ENCODE measurements at places on chromosomes 7 and 10.

DNA sequence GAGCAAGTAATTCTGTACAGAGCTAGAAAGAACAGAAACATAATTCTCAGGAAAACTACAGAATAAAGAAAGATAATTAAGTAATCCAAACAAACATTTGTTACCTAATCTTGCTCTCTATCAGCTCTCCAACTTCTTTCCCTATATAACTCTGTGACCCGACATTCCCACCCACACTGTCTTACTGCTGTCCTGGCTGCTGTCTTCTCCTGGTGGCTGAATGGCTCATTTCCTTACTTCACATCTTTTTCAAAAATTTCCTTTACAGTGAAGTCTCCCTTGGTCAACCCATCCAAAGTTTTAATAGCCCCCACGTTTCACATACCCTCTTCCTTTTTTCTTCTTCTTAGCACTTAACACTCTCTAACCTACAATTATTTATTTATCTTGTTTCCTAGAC, 64.0 kb downstream of the HYCC1 start:
- DNase-seq: no peak

DNA sequence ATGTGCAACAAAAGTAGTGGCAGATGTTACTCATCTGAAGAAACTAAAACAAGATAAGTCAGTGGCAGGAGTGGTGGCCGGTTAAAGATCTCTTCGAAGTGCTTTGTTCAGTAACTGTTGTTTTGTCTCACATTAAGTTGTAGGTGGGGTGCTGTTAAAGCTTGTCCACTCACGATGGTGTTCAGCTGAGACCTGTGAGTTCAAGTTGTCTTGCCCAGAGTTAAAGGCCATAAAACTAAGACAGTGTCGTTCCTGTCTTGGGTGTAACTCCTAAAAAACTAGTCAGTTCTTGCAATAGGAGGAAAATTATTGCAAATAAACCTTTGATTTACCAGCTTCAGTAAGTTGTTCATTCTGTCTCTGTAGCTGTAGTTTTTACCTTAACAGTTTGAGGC, 857 bp upstream of the FOXP2 start:
- no peak for DNase-seq

DNA sequence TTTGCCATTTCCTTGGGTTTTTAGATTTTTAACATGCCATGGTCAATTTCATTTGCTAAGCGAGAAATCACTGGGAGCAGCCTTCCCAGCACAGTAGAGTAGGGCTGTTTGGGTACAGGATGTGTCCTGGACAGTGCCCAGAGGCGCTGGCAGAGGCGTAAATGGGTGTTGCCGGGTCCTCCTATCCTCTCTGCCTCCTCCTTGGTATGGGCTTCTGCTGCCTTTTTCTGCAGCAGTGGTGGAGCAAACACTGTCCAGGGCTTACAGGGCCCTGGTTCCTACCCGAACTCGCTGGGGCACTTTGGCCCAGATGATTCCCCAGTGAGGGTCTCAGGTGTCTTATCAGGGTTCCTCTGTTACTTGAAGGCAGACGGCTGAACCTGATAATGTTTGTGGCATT, 298.3 kb downstream of the RPS24 start:
- DNase-seq: no peak

GRCh38 chr7:35365523-35365922, 111.6 kb upstream of the TBX20 start:
- peak; percentile 12 for DNase-seq

DNA sequence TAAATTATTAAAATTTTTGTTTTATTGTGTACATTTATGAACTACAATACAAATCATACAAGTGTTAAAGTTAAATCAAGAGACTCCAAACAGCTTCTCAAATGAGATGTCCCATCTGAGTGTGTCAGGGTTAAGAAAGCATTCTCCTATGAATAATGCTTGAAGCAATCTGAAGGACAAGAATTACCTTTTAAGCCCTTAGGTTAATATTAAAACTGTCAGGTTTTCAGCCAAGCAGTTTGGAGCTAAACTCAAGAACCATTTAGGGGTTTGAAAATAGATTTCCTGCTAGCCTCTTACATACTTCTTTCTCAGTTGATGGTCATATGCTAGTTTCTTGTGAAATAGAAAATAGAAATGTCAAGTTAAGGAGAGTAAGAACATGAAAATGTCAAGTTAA, 38.3 kb downstream of the LIPJ start:
- DNase-seq: no peak

DNA sequence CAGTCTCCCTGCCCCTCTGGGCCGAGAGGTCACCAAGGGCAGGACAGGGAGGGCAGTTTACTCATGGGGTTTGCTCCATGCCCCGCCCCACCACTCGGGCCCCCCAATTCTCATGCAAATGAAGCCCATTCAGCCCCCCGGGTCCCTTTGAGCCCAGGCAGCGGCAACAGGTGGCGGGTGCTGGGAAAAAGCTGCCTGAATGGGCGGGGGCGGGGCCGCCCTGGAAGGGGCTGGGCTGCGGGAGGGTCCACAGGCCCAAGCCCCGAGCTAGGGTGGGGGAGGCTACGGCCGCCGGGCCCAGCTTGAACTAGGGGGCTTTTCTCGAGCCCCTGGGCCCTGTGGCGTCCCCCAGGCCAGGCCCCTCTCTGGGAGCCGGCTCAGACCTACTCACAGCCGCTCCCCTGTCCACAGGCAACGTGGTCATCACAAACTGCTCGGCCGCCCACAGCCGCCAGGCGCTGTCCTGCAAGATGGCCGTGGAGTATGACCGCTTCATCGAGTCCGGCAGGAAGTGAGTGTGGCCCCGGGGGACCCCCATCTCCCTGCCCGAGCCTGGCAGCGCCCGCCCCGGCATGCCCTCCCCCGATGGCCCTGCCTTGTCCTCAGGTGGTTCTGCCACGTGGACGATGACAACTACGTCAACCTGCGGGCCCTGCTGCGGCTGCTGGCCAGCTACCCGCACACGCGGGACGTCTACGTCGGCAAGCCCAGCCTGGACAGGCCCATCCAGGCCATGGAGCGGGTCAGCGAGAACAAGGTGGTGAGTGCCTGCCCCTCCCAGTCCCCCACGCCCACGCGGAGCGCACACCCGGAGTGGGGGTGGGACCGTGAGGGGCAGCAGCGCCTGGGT, 5.5 kb downstream of the LFNG start:
- no peak for DNase-seq

DNA sequence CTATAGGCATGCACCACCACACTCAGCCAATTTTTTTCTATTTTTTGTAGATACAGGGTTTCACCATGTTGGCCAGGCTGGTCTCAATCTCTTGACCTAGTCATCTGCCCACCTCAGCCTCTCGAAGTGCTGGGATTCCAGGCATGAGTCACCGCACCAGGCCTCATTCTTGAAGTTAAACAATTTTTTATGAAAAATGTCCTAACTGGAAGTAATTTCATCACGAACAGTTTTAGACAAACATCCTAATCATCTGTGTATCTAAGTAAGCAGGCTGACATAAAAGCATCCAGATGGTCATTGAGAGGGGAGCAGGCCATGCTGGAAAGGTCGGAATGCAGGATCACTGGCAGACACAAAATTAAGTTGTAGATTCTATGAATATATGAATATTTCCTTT, 269.1 kb downstream of the ZMYND11 start:
- no peak for DNase-seq

DNA sequence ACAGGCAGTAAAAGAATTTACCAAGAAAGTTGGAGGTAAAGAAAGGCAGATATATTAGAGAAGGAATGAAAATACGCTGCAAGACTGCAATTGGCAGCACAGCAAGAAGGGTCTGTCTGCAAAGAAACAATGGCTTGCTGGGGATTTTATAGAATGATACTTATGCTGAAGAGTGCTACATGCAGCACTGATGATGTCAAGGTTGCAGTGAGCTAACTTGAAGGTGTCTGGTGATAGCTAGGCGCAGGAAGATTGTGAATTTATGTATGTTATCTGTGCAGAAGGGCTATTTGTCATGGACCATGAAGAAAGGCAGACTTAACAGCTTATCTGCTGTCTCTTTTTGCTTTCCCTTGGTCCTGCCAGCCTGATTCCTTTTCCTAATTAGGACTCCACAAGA, 319.3 kb upstream of the KMT2E start:
- DNase-seq: no peak

- DNase-seq: no peak
Observed at GRCh38 chr10:48708144-48708543, 23.5 kb downstream of the WDFY4 start.

- no peak for DNase-seq
Observed at GRCh38 chr7:22633286-22633953, 93.6 kb upstream of the IL6 start.

GRCh38 chr7:99539213-99539811, 12.6 kb downstream of the FAM200A start:
- no peak for DNase-seq
